Lower leg skin (tissue), 4 donors: ENCODE measurements at places on chromosomes 12 and 14. TPM values are rescaled to one million over a fixed set of nuclear protein-coding genes. Genes with fewer than 3 reads are reported as not detected.
A peak's percentile ranks its signal among the peaks of the same experiment; 100 is the strongest.

DNA sequence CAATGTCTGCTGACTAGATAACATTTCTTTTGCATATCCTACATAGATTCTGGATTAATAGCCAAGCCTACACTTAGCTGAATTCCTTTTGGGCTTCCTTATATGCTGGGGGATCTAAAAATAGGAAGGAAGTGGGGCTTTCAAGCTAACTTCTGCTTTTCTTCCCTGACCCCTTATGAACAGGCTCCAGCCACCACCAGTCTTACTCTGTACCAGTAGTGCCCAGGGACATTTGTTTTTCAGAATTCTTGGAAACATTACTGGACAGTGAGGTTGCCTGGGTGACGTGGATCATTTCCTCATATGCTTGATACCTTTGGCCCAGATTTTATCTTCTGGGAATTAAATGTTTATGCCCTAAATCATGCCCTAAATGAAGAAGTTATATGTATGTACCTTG is 55.9 kb upstream of the SRRM4 start:
- no peak for DNase-seq

- DNase-seq: no peak
Measured at GRCh38 chr12:104850781-104851180, 107.3 kb downstream of the SLC41A2 start.

- DNase-seq: peak; percentile 69
Measured at GRCh38 chr14:73789989-73790581, 61.5 kb upstream of the PTGR2 start.

DNA sequence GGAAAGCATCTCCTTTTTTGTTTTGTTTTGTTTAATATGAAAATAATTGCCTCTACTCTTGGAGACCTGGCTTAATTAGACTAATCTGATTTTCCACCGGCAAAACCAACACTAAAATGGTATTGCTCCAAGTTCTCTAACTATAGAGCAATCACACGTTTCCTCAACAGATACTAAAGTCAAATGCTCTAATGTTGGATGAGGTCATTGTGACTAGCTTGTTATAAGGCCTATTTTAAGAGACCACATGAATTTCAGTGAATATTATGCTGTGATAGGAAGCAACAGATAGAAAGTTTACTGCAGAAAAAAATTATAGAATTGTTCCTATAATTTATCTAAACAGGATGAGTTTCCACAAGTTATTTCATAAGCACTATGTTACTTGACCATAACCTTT is 3.3 kb upstream of the CCDC196 start:
- no peak for DNase-seq

DNA sequence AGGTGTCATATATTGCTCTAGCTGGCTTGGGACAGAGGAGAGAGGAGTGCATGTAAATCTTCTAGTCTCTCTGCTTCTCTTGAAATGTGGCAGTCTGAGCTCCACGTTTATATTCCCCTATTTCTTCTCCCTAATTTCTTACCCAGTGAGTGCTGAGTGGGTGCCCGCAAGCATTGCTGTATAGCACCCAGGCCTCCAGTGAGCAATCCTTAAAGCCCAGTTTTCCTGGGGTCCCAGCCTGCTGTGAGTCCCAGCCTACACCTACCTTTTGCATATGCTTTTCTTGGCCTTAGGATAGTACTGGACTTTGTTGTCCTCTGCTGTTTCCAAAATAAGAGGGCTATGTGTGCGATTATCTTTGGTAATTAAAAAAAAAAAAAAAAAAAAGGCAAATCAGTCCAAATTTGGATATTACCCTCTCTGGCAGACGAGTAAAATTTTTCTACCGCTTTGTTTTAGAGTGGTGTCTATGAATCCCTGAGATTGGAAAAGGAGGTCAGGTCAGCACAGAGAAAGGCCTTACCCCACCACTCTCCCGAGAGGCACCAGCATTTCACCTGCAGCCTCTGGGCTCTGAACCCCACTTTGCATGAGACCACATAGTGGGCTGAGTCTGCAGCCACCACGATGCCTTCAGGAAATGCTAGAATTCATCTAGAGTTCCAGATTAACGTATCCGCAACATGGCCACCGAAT is 1.1 kb downstream of the MGST1 start:
- DNase-seq: no peak

- DNase-seq: no peak
Measured at GRCh38 chr12:53235742-53236442, 3.9 kb upstream of the RARG start.

DNA sequence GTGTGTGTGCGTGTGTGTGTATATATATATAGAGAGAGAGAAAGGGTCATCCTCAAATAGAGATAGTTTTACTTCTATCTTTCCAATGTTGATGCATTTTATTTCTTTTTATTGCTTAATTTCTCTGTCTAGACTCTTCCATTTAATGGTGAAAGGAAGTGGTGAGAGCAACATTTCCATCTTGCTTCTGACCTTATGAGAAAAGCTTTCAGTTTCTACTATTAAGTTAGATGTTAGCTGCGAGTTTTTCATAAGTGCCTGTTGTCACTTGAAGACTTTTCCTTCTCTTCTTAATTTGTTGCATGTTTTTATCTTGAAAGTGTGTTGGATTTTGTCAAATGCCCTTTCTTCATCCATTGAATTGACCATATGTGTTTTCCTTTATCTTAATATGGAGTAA is 304.4 kb upstream of the FAR2 start:
- no peak for DNase-seq

GRCh38 chr12:131896080-131896810 is 1.8 kb downstream of the ULK1 start:
- DNase-seq: peak; percentile 97

DNA sequence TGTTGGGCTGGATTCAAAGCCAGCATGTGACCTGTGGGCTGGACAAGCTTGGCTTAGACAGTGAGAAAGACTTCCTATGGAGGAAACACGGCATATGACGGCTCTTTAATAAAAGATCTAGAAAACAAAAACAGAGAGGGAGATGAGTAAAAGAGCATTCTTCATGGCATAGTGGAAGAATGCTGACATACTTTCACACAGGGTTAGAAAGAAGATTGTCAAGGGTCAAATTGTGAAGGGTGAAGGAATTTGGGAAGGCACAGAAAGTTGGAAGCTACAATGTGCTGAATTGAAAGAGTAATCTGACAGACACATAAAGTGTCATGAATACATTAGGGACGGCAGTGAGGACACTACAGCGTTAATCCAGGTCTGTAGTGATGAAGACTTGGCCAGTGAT is 63.4 kb downstream of the GALNT4 start:
- DNase-seq: no peak

DNA sequence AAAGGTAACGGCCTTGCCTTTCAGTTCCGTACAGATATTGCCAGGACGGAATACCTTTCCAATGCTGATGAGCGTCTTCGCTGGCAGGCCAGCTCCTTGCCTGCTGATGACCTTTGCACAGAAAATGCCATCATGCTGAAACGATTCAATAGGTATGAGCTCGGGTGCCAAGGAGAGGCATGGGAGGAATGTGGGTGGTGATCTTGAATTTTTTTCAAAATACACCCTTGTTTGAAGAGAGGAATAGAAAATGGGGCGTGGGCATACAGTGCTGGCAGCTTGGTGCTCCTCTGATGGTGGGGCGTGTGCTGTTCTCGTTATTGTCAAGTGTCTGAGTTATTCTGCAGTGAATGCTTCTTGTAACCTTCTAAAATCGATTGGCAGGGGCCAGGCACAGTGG is 52.5 kb downstream of the HSP90AA1 start:
- DNase-seq: no peak

DNA sequence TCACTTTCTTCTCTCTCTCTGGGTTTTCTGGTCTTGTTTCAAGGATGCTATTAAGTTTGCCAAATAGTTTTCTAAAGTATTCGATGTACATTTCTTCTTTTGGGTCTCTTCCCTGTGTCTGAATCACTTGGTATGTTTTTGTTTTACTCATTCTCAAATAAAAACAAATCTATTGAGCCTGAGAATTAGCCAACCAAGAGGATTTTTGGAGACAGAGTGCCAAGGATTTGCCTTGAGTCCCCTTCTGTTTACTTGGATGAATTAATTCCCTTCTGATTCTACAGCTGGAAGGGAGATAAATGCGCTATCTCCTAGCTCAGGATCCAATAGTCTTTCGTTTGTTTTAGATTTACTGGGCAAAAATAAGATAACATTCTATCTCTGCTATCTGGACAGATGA is 255.5 kb downstream of the SYT10 start:
- DNase-seq: no peak

GRCh38 chr12:70638639-70639360 is 1.6 kb upstream of the PTPRB start:
- no peak for DNase-seq

GRCh38 chr12:54051874-54052437 is 1.7 kb upstream of the HOXC4 start:
- no peak for DNase-seq

DNA sequence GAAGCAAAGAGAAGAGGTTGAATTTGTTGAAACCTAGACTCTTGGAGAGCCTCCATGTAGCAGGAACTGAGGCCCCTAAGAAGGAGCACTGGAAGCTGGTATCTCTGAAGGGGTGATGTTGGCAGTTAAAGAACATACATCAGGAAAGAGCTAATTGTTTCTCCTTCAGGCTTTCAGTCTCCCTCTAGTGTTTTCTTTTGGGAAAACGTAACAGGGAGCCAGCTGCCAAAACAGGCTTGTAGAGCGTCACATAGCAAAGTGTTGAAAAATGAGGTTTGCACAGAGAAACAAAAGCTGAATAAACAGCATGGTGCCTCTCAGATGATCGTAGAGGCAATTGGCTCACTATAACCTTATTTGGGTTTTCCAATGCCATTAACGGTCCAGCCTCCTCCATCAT is 46.9 kb upstream of the CAND1 start:
- no peak for DNase-seq

GRCh38 chr12:20404576-20405346 is 36.4 kb downstream of the PDE3A start:
- no peak for DNase-seq

- no peak for DNase-seq
Measured at GRCh38 chr12:92218394-92219077, 72.9 kb upstream of the BTG1 start.

GRCh38 chr12:115375186-115375991 is 691.4 kb upstream of the TBX3 start:
- no peak for DNase-seq

- DNase-seq: peak; percentile 94
Measured at GRCh38 chr14:61322011-61322798, 826 bp downstream of the PRKCH start.

GRCh38 chr14:75492832-75493591 is 29.3 kb upstream of the BATF start:
- peak; percentile 67 for DNase-seq

DNA sequence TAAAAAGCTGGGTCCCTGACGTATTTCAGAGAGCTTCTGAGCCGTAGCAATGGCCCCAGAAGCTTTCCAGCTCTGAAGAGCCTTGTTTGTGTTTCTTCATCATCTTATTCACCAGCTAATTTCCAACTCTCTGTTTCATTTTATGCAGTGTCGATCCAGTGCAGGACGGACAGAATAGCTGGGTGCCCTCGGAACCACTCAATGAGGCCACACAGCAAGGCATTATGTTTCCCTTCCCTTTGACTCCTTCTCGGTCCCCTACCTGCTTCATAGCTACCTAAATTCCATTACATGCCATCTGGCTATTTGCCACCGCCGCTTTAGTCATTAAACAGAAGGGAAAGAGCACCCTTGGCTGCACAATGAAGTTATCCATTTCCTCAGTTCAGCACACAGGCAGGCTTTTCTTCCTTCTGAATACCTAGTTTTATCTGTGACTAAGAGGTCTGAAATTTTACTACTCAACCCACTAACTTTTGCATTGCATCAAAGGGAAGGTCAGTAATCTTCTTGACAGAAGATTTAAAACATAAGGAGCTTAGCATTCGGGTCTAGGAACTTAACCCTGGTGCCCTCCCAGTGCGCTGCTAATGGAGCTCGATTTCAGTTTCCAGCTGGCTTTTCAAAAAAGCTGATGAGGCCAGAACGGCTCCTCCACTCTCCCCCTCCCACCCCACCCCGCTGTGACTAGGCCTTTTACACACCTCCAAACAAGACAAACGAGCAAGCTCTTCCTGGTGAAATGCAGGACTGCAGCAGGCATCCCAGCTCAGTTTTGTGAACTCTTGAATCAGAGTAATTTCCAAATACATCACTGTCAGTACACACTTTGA is 176.8 kb downstream of the GXYLT1 start:
- no peak for DNase-seq

DNA sequence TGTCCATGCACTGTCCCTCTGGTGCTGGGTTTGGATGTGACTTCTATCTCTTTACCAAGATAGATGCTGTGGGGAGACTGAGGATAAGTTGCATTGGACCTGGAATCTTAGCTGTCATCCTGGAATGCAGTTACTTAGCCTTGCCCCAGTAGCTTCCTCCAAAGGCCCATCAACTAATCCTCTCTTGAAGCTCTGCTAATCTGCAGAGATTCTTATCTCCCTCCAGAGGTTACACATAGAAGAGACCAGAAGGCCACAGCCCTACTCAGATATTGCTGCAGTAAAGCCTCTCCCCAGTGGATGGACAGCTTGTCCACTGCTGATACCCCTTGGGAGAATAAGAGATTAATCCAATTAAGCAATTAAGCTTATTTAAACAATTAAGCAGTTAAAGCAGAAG is 867.2 kb downstream of the BCL11B start:
- DNase-seq: no peak

- DNase-seq: no peak
Measured at GRCh38 chr14:72755766-72756165, 138.1 kb downstream of the DPF3 start.

GRCh38 chr12:48810903-48811431 is 7.3 kb upstream of the CACNB3 start:
- DNase-seq: no peak

- no peak for DNase-seq
Measured at GRCh38 chr12:6390084-6390799, 6.3 kb downstream of the LTBR start.

DNA sequence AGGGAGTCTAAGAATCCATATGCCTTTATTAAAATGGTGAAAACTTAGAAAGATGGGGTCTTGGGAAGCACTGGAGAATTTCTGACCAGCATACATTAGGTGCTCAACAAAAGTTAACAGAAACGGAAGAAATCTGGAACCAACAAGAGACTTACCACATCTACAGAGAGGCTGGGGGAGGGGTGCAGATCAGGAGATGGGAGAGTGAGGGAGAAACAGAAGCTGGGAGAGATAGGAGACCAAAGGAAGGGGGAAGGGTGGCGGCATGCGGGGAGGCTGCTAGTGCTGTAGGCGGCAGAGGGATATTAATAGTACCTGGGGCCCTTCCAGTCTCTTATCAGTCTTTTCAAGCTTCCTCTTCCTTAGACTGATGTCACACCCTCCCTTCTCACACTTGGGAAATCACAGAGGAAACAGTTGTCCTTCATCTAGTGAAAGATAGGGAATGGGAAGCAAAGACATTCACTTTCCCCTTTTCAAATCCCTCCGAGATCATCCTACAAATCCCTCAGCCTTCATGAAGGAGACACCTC is 18.1 kb downstream of the ZBTB39 start:
- DNase-seq: peak; percentile 72

TMEM63C gene
- total RNA-seq: 17.8 TPM

PSMB11 gene
- total RNA-seq: not detected

SRRM4 gene
- not detected for total RNA-seq

NR4A1 gene
- 121 TPM for total RNA-seq

ADAMTS20 gene
- total RNA-seq: not detected

SNRNP35 gene
- total RNA-seq: 22.2 TPM

KCNJ8 gene
- 3.3 TPM for total RNA-seq

NFATC4 gene
- total RNA-seq: 8.3 TPM
